ENCODE measurements at places on chromosomes 11 and 22.
A peak's percentile ranks its signal among the peaks of the same experiment; 100 is the strongest.

DNA sequence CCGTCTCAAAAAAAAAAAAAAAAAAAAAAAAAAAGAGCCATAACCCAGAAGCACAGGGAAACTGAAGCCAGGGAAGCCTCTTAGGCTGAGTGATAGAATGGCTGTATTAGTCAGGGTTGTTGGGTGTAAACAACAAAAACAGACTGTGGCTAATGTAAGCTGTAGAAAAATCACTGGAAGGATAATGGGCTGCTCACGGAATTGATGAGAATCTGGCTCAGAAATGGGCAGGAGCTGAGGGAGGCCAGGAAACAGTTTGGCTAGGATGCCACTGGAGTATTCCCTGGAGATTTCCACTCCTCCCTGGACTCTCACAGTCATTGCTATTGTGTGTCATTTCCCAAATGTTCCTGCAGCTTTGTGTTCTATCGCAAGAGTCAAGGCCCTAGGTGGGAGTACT, 22.4 kb downstream of the SLC22A6 start:
- DNase-seq = no peak

- no peak for DNase-seq
These were observed 16.5 kb downstream of the TMPRSS6 start for GRCh38 chr22:37092997-37093396.

- DNase-seq = no peak
These were observed 18.4 kb upstream of the CABP7 start for GRCh38 chr22:29701155-29701999.

GRCh38 chr11:25710975-25711374, 621.0 kb upstream of the ANO3 start:
- no peak for DNase-seq

DNA sequence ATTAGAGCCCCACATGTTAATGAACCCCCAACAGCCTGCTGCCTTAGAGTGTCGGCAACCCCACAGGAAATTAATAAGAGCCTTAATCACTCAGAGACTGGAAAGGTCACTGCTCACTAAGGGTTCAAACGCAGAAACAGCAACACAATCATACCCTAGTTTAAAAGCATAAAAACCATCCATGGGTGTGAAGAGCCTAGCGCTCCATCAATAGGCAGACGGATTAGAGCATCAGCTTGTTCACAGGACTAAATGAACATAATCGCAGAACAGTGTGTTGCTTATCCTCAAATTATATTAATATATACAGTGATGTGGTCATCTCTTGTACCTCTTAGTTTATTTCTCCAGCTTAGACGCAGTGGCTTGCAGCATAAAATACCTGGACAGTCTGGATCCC, 720.7 kb downstream of the OPCML start:
- no peak for DNase-seq

- DNase-seq = no peak
These were observed 98.5 kb downstream of the PDE2A start for GRCh38 chr11:72575533-72576242.

GRCh38 chr22:38700270-38700788, 414 bp downstream of the JOSD1 start:
- DNase-seq = peak; percentile 86

Measured in Right ventricle myocardium superior (tissue), 1 donor.